ENCODE measurements at places on chromosomes 5 and 9. TPM values are rescaled to one million over a fixed set of nuclear protein-coding genes. Genes with fewer than 3 reads are reported as not detected.

- DNase-seq: no peak
These were observed 687.1 kb downstream of the TAF11L14 start for GRCh38 chr5:18321262-18321942.

The PCDHB7 gene
- total RNA-seq: not detected

The TAL2 gene
- not detected for total RNA-seq

The IFNA2 gene
- not detected for total RNA-seq

The BARHL1 gene
- not detected for total RNA-seq

- peak; percentile 41 for DNase-seq
These were observed 97.5 kb downstream of the COL5A1 start for GRCh38 chr9:134738869-134739659.

DNA sequence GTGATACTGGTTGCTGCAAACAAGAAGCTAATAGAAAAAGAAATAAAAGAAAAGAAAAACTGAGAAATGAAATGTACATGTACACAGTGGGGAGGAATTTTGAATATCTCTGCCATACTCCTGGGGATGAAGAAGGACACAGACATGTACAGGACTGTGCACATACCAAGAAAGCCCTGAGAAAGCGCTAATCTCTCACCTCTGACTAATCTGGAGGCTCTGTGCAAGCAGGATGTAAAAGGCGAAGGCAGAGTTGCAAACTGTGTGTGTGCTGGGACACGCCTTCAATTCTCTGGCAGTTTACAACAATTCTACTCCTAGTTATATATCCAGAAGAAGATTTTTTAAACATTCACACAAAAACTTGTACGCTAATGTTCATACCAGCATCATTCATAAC is 211.4 kb downstream of the KIAA0825 start:
- no peak for DNase-seq

GRCh38 chr9:34746526-34746925 is 36.6 kb upstream of the CCL21 start:
- no peak for DNase-seq

GRCh38 chr5:96664669-96665068 is 2.5 kb downstream of the CAST start:
- no peak for DNase-seq

- peak; percentile 92 for DNase-seq
These were observed 5.7 kb downstream of the TMC1 start for GRCh38 chr9:72526901-72527800.

- no peak for DNase-seq
These were observed 144.8 kb downstream of the BRINP1 start for GRCh38 chr9:119224431-119224830.

- no peak for DNase-seq
These were observed 124.5 kb downstream of the ASTN2 start for GRCh38 chr9:117290306-117290840.

DNA sequence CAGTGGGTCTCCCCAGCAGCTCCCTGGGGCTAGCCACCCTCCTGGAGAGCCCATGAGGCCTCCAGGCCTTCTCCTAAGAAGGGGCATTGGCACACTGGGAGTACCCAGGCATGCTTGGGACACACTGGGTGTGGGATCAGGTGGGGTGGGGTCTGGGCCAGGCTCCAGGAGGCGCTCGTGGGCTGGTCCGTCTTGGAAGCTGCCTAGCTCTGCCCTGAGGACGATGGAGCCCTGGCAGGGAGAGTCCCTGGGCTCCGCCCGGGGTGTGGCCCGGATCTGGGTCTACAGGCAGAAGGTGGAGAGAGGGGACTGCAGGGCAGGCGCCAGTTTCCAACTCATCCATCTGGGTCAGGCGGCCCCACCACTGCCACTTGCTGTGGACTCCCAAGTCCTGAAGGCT is 2.4 kb downstream of the PRRX2 start:
- DNase-seq: no peak

The FBLL1 gene
- not detected for total RNA-seq

DNA sequence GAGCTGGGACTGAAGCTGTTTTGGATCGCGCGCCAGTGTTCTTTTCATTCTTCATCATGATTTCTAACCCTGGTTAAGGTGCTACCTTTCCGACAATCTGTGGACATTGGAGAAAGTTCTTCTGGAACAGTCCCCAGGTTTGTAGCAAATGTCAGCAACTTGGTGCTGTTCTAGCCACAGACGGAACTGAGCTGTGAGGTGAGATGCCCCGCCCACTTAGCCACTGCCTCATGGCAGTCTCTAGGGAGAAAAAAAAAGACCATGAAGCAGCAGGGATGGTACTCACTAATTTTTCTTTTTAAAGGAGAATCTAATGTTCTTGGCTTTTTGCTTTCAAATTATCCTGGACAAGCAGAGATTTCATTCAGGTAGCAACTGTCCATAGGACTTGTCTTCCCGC is 72.1 kb upstream of the STK32A start:
- DNase-seq: no peak

The BTNL3 gene
- not detected for total RNA-seq

The ACTL7A gene
- total RNA-seq: not detected

DNA sequence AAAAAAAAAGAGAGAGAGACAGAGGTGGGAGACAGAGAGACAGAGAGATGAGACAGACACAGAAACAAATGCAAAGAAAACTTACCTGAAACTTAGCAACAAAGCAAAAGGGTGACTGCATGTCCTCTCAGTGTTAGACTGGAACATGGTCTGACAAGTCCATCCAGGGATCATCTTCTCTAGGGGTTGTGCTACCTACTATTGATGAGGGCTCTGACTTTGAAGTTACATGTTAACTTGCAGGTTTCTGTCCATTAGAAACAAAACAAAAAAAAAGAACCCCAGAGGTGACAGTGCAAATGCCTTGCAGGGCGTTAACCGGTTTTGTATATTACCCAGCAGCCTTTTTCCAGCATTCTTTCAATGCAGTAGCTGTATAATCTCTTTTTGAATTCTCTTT is 13.6 kb upstream of the SPARC start:
- DNase-seq: no peak

The PCDHA1 gene
- total RNA-seq: not detected

DNA sequence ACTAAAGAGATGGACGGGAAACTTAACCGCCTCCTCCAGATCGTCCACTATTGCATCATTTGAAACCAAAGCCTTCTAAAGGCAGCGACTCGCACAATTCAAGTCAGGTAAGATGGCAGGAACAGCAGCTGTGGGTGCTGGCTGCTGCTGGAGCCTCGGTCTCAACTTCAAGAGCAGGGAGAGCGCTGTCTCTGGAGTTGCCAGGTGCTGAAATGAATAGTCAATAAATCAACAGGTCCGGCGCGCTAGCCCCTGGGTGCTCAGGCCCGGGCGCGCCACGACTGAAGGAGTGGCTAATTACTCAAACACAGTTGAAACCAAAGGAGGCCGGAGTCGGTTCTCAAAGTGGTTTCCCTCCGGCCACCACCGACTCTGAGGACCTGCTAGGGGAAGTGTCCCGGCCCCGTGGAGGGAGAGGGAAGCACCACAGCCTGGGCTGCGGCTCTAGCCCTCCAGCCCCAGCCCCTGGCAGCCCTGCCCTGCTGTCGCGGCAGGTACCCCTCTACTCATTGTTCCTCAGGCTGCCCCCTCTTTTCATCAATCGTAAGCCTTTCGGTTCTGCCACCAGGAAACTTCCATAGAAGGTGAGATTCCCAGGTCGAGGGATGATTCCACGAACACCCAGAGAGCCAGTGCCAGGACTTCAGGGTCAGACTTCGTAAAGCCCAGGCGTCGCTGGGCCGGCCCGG is 804 bp downstream of the TTC39B start:
- DNase-seq: peak; percentile 68

DNA sequence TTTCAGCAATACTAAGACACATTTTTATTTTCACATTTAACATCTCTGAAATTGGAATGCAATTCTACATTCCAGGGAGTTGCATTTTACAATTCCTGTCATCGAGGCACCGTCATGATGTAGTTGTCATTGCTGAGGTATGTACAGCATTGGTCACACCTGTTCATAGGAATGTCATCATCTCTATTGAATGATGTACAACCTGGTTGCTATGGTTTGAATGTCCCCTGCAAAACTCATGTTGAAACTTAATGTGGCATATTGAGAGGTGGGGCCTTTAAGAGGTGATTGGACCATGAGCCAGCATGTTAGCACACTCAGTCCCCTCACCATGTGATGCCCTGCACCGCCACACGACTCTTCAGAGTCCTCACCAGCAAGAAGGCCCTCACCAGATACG is 103.1 kb downstream of the CEMIP2 start:
- no peak for DNase-seq

The PRDM9 gene
- not detected for total RNA-seq

The ANKRD20A1 gene
- 0.62 TPM for total RNA-seq

DNA sequence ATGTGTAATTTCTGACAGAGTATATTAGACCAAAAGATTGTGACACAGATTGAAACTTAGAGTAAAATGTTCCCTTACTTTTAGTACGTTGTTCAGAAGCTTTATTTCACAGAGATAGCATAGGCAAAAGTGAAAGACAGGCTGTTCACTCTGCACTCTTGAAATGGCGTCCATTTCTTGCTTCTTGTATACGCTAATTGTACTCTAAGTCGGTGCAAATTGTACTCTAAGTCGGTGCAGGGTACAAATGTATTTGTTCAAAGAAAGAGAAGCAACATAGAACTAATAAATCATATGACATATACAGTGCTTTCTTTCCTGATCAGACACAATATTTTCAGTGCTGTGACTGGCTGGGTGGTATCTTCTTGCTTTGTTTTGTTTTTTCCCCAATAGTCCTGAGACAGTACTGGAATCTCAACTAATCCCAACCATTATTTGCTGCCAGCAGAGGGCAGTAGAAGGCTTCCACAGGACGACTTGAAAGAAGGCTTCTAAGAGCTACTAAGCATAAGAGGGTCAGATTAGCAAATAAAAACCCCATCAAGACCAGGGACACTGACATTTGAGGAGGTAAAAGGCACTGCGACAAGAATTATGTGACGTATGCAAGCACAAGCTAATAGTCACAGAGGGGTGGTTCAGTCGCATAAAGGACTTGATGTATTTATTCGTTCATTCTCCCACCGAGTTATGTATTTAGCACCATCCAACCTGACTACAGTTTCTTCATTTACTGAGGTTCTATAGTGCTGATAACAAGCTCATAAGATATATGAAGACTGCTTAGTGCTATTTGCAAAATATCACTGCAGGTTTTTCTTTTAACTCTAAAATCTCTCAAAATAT is 831.8 kb downstream of the TAF11L14 start:
- DNase-seq: peak; percentile 61

The LHX3 gene
- total RNA-seq: not detected
